ENCODE measurements at places on chromosomes 2 and 18.

- DNase-seq, result no peak
Observed at GRCh38 chr2:134041877-134042276, 212.0 kb upstream of the MGAT5 start.

DNA sequence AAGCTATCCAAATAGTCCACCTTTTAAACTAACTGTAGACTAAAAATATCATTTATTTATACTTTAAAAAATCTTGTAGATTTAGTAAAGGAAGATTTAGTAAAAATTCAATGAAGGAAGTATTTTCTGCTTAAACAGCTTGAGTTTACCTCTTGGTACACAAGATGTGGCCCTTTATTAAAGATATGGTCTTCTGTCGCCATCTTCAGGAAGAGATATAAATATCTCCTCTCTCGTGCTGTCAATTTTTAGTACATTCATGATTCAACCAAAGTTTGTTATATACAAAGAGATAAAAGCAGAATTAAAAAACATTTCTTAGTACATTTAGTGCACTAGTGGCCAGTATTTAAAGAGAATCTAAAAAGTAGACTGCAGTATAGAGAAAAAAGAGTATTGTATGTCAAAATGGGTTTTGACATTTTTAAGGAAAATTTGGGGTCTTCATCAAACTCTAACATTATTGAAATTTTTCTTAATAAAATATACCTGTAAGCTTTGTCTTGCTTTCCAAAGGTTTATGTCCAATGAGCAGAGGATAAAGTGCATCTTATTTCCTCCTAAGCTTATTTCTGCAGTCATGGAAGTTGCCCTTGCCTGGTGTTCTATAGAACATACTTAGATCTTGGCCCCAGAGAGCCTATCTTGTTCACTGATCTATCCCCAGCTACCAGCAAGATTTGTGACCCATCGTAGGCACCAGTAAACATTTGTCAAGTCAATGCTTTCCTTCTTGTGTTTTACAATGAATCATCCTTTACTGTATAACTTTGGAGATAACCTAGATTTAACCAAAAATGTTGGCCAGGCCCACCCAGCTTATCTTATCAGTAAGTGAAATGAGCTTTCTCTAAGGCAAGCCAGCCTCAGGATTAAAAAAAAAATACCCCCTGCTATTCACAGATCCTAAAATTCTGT is 18.5 kb upstream of the EML6 start:
- no peak for DNase-seq

- no peak for DNase-seq
Observed at GRCh38 chr2:17958466-17959092, 80.1 kb downstream of the KCNS3 start.

- DNase-seq, result no peak
Observed at GRCh38 chr2:172908275-172908674, 167.4 kb upstream of the MAP3K20 start.

- no peak for DNase-seq
Observed at GRCh38 chr18:76553715-76554546, 58.9 kb upstream of the ZNF516 start.

DNA sequence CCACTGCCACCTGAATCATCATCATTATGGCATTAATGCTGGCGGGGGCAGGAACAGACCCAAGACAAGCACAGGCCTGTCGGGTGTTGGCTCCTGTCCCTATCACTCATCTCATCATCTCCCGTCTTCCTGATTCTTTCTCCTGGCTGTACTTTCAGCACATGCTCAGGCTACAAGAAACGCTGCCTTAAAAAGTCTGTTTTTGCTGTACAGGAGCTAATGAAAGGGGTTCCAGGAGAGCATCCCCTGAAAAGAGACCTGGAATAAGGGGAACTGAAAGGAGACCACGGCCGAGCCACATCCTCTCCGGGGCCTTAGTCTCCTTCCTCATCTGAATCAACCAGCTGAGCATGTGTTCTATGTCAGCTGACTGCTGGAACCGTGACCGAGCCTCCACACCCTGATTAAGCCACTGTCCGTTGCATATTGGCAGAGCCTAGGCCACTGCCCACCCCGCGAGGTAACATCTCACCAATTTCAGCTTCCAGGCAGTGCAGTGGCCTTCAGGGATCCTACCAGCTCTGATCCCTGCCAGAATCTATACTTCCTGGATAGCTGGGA is 62.6 kb downstream of the DNMT3A start:
- no peak for DNase-seq

- DNase-seq, result no peak
Observed at GRCh38 chr18:44744161-44745121, 63.8 kb downstream of the SETBP1 start.

DNA sequence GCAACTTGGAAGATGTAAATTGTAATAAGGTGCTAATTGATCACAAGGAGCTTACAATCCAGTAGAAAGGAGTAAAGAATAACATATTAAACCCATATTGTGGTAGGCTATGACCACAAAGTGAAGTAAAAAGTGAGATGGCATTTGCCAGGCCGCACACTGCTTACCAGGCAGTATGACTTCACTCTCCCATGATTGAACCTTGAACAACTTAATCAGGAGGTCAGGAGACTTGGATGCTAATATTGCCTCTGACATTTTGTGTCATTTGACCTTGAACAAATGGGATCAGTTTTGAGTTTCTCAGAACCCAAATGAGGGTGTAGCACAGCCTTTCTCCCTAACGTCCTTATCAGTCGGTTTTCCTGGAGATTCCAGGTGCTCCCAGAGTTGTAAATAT is 44.0 kb downstream of the SLC9A2 start:
- no peak for DNase-seq

DNA sequence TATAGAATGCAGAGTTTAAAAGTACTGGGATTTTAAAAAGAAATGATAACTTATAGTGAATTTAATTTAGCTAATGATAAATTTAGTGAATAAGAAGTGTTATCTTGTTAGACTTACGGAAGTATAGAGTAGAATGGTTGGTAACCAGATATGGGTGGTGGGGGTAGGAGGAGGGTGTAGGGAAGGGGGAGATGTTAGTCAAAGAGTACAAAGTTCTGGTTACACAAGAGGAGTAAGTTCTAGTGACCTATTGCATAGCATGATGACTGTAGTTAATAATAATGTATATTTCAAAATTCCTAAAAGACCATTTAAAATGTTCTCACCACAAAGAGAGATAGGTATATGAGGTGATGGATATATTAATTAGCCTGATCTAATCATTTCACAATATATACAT is 184.8 kb upstream of the STON1 start:
- no peak for DNase-seq

GRCh38 chr2:24652265-24653182 is 140.7 kb downstream of the PTRHD1 start:
- DNase-seq, result no peak
